ENCODE measurements at places on chromosomes 5 and 9. TPM values are rescaled to one million over a fixed set of nuclear protein-coding genes. Genes with fewer than 3 reads are reported as not detected.

SLC28A3 gene
- 0.08 TPM for total RNA-seq

TAF11L10 gene
- not detected for total RNA-seq

TAF11L5 gene
- total RNA-seq = not detected

DRD1 gene
- not detected for total RNA-seq

SLC25A48 gene
- not detected for total RNA-seq

CTSV gene
- total RNA-seq = 26.3 TPM

LCN15 gene
- total RNA-seq = not detected

CARTPT gene
- total RNA-seq = not detected

SH3RF2 gene
- 25.8 TPM for total RNA-seq

CNTLN gene
- 2.8 TPM for total RNA-seq

IGIP gene
- 0.87 TPM for total RNA-seq

CBY3 gene
- not detected for total RNA-seq

PPP1R26 gene
- 20.7 TPM for total RNA-seq

Data from hair follicular keratinocyte (primary cell).